ENCODE measurements at places on chromosomes 6 and 20.

DNA sequence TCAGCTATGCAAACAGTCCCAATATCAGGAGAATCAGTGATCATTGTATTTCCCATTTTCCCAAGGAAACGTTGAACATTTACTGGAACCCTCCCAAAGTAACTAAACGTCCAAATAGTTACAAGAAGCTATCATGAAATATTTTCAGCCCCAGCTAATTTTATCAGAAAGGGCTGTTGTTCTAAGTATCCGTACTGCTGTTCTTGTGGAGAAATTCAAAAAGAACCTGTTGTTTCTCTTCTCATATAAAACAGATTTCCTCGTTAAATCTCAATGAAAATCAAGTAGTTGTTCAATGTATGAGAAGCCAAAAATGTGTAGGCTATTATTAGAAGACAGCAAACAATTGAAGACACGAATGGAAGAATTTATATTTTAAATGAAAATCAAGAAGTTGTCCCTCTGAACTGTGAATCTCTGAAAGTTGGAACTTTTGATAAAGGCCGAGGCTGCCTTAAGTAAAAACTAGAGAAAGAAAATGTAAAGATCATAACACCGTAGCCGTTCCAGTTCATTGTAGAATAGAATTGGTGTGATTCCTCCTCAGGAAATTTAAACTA is 107.7 kb downstream of the HFE start:
- DNase-seq: no peak

- no peak for DNase-seq
Observed at GRCh38 chr20:60664106-60664505, 588.0 kb upstream of the CDH4 start.

GRCh38 chr20:32984196-32984595 is 20.0 kb downstream of the SUN5 start:
- no peak for DNase-seq

DNA sequence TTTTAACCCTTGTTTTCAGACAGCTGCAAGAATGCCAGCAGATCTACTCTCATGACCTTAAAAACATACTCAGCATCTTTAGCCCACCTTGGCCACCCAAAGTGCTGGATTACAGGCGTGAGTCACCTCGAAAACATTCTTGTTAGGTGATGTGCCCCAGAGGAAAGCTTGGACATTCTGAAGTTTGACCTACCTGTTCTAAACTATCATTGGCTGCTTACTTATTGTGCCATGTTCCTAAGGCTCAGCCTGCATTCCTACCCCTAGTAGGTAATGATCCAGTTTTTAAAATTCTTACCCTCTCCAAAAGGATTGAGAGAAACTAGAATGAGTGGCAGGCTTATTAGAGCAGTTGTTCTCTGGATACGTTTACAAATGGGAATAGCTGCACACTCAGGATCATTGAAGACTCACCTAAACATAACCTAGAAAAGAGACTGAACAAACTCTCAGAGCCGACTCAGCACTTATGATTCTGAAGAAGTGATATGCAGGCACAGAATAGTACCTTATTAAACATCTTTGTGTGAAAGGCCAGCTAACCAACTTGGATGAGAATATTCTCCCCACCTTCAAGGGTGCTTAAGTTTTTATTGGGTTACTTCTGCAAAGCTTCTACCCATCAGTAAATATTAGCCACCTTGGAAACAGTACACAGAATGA is 362.1 kb downstream of the NRN1 start:
- no peak for DNase-seq

All from stimulated activated CD8-positive, alpha-beta memory T cell treated with anti-CD3 and anti-CD28 coated beads, Interleukin-2, amount 100 ng/mL, for 48 hours (primary cell).